Sigmoid colon (tissue), 7 donors: ENCODE measurements at places on chromosomes 1 and 21. TPM values are rescaled to one million over a fixed set of nuclear protein-coding genes. Genes with fewer than 3 reads are reported as not detected.

The SMCP gene
- total RNA-seq, result not detected

The HAO2 gene
- total RNA-seq, result not detected

The PCSK9 gene
- total RNA-seq, result not detected

GRCh38 chr1:109020693-109021257 lies 21.1 kb downstream of the WDR47 start:
- no peak for DNase-seq
- peaks cover 9% of the 10 kb centered on the region for H3K36me3 ChIP-seq

- H3K27me3 ChIP-seq, result no peaks in the 10 kb centered on the region
- DNase-seq, result no peak
These were observed 339.4 kb upstream of the ESRRG start for GRCh38 chr1:217062586-217062985.

The KIF17 gene
- total RNA-seq, result 1.4 TPM

GRCh38 chr21:44018813-44019567 lies 6.9 kb downstream of the TRAPPC10 start:
- no peak overlapping the region for H3K4me3 ChIP-seq
- H3K4me1 ChIP-seq, result no peaks in the 10 kb centered on the region
- DNase-seq, result no peak
- H3K36me3 ChIP-seq, result no peaks in the 10 kb centered on the region
- no peak overlapping the region for H3K27ac ChIP-seq
